AG08396 (cell line): ENCODE measurements at places on chromosomes 7 and 10.

- DNase-seq = no peak
Observed at GRCh38 chr7:90483251-90483650, 13.8 kb downstream of the PTTG1IP2 start.

DNA sequence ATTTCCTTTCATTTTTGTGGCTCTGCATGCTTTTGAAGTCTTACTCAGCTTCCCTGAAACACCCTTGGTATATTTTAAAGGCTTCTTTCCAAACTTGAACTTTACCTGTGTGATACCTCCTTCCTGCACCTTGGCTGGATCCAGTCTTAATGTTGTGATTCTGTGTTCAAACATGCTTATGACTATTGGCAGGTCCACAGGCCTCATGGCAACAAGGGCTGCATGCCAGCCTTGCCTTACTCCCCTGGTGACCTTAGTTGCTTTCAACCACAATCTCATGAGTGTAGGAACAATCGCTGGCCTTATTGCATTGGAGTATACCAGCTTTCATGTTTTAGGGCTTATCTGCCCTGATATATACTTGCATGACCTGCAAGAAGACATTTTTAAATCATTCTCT is 238.7 kb downstream of the KIF20B start:
- no peak for DNase-seq

DNA sequence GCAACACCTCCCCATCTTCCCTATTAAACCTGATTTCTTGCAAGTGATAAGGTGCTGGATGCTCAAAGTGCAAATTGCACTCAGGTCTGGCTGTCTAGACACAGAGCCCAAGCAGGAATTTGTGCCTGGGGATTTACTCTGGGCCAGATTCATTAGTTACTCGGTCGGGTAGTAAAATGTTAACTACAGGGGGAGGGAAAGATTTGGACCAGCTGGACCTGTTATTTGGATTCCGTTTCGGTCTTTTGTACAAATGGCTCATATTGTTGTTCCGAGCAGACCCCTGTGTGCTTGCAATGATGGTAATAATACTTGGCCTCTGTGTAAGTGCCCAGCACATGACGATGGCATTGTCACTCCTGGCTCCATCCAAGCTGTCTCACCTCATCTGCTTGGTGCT is 609.6 kb downstream of the KCNMA1 start:
- DNase-seq = no peak

- no peak for DNase-seq
Observed at GRCh38 chr7:94067047-94067446, 62.9 kb upstream of the BET1 start.

DNA sequence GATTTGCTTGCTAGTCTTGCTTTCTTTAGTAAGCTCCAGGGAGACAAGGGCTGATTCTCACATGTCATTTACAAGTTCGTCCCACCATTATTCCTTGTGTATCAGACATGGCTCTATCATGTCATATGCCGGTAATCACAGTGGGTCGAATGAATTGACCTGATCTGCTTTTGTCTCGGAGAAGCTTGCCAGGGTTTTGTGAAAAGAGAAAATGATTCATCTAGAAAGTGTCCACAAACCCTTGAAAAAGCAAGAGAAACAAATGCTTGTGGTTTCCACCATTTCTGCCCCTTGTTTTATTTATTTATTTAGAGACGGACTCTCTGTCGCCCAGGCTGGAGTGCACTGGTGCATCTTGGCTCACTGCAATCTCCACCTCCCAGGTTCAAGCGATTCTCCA is 278.5 kb downstream of the TCF7L2 start:
- peak; percentile 16 for DNase-seq

DNA sequence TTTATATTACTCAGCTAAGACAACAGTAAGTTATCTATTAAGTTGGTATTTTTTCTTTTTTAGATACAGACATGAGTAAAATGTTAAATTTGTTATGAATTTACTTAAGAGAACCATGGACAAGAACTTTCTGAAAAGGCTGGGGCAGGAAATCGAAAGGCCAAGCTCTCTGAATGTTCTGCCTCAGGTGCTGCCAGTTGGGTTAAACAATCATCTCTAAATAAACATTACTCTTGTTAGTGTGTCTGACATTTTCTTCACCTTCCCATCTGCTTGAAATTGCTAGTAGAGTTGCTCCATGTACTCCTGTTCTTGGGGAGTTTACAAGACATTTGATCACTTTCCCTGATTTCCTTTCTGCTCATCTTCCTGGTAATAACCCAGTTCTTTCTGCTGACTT is 87.5 kb downstream of the ANKRD7 start:
- DNase-seq = no peak

DNA sequence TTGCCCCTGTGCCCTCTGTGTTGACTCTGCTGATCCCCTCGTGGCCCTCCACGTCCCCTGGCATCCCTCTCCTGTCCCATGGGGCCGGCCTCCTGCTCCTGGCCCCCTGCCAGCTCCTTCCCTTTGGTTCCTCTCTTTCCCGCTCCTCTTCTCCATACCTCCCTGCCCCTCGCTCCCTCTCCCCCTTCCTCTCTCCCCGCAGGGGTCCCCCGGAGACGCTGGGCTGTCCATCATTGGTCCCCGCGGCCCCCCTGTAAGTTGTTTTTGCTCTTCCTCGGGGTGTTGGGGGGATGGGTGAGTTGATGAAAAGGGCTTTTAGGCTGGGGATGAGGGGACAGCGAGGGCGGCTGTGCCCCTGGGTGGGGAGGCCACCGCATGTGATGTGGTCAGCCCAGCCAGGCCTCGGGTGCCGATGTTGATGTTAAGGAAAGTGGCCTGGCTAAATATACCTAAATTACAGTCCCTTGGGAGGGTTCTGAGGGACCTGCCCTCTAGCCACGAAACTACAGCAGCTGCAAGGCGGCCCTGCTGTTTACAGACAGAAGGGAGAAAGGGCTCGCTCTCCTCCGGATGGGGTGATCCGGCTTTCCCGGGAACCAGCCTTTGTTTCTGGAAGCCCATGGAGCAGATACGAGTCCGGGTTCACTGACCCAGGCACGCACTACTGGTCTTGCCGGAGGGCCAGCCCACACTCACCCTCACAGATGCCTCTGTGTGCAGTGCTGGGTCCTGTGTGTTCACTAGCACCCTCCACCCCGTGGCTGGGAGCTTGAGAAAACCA is 78.8 kb downstream of the COL13A1 start:
- DNase-seq = no peak

- DNase-seq = no peak
Observed at GRCh38 chr10:8312079-8312478, 257.6 kb downstream of the GATA3 start.

DNA sequence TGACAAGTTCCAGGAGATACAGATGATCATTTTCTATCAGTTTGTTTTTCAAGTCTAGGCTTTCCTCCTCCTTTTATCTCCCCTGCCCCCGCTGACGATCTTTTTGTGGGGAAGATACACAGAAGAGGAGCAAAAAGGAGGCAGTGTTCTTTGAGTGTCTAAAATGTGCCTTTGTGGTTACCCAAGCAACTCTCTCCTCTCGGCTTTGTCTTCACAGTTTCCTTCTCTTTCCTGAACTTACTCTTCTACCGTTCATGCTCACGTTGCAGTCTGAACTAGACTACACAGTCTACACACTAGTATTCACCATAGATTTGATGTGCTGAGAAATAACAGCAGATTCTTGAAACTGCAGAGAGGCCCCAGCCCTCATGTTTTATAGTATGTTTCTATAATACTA is 23.6 kb downstream of the CEP41 start:
- DNase-seq = no peak

DNA sequence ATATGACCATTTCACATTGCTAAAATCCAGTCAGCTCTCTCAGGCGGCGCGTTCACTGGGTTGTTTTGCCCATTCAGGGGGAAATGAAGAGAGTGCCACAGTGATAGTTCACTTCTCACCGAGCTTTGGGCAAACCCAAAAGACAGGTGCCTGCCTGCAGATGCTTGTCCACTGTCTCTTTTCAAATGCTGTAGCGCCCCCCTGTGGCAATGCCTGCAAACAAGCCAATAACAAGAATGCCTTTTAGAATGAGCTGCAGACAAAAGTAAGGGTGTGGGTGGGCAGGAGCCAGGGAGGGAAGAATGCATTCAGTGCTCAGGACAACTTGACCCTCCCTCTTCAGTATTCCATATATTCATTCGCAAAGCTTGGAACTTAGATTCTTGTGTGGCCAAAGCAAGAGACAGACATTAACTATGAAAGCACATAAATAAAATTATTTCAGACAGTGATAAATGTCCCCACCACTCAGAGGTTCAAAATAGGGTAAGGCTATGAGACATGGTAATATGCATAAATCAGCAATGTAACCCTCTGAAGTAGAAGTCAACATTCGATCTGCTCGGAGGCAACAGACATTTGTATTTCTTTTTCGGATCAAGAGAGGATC is 86.9 kb downstream of the JAZF1 start:
- peak; percentile 53 for DNase-seq

DNA sequence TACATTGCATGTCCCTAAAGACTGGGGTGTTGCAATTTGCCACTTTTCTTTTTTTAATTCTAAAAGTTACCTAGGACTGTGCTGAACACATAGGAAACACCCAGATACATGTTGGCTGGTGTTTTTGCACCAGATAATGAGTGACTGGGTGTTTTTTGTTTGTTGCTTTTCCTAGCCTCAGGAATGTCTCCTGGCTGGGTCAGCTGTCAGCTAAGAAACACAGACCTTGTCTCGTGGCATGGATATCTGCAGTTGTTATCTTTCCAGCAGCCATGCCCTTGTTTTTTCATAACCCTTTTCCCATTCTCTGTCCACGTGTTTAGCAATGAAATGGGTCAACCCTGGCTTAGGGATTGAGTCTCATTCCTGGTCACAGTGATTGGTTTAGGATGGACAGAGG is 433.9 kb upstream of the ZMIZ1 start:
- peak; percentile 42 for DNase-seq

DNA sequence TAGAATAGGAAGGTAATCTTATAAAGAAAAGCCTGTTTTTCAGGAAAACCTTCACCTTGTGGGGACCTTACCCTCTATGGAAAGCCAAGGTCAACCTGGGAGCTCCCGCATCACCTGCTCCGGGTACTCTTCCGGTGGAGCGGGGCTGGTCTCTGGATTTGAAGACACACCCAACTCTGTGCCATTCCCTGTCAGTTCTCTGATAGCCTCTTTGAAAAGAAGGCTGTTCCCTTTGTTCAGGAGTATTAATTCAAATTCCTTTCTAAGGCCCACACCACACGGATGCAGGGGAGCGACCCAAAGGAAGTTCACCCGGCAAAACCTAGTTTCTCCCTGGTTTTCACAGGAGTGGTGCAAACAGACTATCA is 10.7 kb downstream of the CTBP2 start:
- no peak for DNase-seq

GRCh38 chr7:10773430-10773829 is 200.2 kb upstream of the PHF14 start:
- DNase-seq = no peak

DNA sequence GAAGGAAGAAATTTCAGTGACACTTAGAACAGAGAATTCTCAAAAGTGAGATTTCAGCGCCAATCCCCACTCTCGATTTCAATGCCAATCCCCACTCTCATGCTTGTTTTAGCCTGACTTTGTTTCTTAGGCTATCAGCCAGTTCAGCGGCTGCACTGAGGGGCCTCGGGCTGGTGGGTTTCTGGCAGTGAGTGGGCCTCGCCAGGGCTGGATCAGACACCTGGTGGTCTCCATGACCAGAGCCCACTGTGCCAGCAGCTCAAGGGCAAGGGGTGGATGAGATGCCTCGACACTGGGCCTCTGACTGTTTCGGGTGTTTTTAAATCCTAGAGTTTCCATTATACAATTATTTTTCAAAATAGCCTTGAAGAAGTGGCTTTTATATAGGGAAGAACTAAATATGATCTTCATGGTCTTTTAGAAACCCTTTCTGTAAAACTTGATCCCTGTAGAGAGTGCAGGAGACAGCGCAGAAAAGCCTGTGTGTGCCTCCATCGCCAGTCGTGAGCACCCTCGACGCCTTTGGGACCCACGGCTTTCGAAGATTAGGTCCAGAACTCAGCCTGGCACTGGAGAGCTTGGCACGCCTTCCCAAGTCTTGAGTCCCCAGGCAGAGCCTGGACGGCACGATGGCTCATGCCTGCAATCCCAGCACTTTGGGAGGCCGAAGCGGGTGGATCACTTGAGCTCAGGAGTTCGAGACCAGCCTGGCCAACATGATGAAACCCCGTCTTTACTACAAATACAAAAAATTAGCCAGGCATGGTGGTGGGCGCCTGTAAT is 76.2 kb downstream of the INPP5A start:
- no peak for DNase-seq

GRCh38 chr10:77492368-77492994 is 145.1 kb downstream of the KCNMA1 start:
- DNase-seq = no peak

- no peak for DNase-seq
Observed at GRCh38 chr10:13631594-13631993, 44.8 kb downstream of the PRPF18 start.

DNA sequence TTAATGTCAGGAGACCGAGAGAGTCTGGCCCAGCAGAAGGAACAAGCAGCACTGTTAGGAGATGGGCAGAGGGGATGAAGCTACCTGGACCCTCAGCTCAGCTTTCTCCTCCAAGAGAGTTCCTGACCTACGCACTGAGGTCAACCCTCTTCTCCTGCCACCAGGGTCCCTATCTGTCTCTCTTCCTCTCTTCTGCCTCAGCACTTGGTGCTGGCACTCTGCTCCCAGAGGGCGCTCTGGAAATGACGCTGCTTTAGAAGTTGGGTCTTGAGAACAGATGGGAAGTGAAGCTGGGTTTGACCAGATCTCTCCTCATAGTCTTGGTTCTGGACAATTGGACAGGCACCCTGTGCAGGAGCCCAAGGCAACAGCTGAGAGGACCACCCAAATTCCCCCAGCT is 216.0 kb upstream of the AGK start:
- DNase-seq = no peak

DNA sequence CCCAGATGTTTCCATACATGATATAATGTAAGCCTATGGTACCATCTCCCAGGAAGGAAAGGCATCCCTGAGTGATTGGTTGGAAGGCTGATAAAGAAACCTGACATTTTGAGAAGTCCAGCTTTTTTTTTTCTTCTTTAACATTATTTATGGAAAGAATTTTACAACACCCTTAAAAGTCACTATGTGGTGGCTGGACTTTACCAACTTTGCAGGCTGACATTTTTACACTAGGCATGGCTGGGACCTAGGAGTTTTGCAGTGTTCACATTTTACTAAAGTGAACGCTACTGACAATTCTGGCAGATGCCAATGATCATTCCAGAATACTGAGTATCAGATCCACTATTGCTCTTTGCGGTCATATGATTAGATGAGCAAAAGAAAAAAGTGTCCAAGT is 239.9 kb downstream of the GLI3 start:
- DNase-seq = no peak

GRCh38 chr7:18125476-18125875 is 97.8 kb upstream of the PRPS1L1 start:
- DNase-seq = no peak

- DNase-seq = no peak
Observed at GRCh38 chr7:43594020-43594419, 11.1 kb downstream of the STK17A start.

DNA sequence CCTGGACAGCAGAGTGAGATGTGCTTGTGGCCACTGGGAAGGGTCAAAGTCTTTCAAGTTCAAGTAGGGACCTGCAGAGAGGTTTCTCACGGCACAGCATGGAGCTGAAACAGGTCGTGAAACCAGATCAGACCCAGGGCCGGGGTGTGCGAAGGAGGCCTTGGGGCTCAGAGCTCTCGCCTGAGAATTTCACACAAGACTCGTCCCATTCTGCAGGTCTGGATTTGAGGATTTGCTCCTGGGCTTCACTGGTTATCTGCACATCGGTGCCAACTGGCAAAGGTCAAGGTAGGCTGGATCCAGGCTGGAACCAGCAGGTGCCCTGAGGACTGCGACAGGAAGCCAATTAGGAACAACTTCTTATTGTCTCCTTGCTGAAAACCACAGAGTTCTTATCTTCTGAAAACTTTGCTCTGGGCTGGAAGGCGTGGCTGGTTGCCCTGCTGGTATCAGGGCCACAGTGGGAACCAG is 24.0 kb upstream of the GTF2I start:
- DNase-seq = no peak

- DNase-seq = no peak
Observed at GRCh38 chr7:23332193-23332592, 33.1 kb downstream of the MALSU1 start.
